ENCODE measurements at places on chromosomes 7 and 10.

- no peak for DNase-seq
Observed at GRCh38 chr10:76576276-76576962, 1061.2 kb downstream of the KCNMA1 start.

DNA sequence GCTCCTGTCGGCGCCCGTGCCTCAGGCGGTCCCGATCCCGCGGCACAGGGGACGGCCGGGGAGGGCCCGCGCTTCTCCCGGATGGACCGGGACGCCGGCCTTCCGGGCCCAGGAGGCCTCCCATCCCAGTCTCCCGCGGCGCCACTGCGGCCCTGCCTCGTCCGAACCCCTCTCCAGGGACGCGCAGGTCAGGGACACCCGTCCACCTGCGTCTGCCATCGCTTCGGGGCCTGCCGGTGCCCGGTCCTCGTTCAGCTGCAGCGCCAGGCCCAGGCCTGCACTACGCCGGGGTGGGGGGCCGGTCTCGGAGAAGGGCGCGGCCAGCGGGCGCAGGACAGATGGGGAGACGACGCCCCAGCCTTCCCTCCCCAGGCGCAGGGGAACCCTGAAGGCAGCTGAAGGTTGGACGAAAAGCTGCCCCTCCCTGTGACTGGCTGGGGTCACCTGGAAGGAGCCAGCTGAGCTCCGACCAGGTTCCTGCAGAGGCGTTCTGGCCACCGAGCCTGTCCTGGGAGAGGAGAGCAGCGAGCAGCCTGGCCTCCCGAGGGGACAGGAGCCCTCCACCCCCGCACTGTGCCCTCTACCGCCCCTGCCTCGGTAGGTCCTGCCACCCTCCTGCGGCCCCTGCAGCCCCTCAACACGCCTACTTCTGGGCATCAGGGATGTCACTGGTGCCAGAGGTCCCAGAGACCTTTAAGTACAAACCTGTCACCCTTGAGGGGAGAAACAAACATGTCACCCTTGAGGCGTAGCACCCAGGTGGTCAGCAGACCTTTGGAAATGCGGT, 84.3 kb downstream of the LANCL2 start:
- DNase-seq, result no peak

GRCh38 chr10:103759100-103759781, 96.1 kb downstream of the SH3PXD2A start:
- no peak for DNase-seq

DNA sequence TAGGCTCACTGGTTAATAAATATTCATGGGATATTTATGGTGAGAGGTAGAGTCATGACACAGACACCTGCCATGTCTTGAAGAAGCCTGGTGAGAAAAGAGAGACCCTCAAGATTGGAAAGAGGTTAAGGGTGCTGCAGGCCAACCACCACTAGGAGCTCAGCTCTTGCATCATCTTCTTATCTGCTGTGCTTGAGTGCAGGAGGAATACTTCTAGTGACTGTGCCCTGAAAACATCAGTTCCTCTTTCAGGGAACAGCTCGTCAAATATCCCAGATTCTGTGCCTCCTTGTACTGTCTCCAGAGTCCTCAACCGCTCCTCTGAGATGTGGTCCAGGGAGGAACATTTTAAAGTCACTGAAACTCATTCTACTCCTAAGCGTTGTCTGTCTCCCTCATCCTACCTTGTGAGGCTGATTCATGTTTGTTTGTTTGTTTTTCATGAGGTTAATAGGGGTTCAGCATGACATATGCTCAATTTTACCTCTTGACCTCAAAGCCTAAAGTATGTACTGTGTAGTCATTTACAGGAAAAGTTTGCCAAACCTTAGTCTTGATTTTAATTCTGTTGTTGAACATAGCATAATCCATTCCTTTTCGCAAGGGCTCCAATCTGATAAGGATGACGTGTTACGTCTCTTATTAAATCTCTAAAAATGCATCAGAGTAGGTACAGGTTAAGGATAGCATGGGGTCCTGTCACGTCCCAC, 293.1 kb downstream of the C7orf25 start:
- no peak for DNase-seq

DNA sequence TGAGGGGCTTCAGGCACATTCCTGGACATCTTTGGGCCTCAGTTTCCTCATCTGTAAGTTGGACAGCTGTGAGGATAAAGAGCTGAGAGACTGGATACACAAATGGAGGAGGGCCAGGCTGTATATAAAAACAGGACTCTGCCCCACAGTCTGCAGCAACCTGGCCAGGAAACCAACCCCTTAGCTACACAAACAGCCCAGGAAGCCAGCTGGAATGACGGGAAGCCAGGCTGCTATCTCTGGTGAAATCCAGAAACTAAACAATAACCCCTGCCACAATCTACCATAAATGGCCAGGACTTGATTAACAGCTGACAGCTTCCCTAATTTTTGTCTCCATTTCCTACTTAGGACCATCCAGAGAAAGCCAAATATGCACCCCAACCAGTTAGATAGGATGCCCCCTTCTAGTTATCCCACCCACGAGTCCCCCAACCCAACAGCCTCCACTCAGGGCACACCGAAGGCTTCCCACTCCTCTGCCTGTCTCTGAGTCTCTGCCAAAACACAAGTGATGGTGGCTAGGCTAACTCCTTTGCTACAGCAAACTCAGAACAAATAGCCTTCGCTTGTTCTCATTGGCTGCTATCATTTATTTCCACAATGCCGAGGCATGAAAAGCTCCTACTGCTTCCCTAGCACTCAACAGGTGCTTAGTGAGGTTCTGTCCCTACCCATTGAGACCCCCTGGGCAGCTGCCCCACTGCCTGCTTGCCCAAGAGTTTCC, 110.0 kb upstream of the TCF7L2 start:
- DNase-seq, result no peak

DNA sequence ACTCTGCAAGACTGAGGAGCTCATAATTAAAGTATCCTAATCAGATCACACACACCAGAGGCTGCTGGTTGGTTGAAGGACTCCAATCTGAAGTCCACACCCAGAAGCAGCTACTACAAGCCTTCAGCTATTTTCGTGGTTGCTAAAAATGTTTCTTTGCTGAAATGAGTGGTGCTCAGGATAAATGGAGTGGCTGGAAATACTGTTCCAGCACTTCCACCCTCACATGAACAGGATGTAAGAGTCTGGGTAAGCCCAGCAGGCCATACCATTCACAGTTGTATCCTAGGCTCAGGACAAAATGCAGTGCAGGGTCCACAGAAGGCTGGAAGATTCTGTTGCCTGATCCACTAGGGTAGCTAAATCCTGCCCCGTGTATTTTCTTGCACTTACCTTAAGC, 34.1 kb downstream of the AFAP1L2 start:
- no peak for DNase-seq

GRCh38 chr10:76085817-76086167, 654.4 kb downstream of the LRMDA start:
- no peak for DNase-seq

- DNase-seq, result no peak
Observed at GRCh38 chr10:102608487-102608886, 35.8 kb upstream of the TRIM8 start.

GRCh38 chr7:99505324-99505662, 831 bp downstream of the ZKSCAN5 start:
- no peak for DNase-seq

GRCh38 chr7:151345576-151346469, 4.2 kb downstream of the NUB1 start:
- no peak for DNase-seq

- DNase-seq, result no peak
Observed at GRCh38 chr10:66982792-66983474, 57.1 kb downstream of the LRRTM3 start.

- DNase-seq, result no peak
Observed at GRCh38 chr7:77409005-77409738, 7.0 kb downstream of the GSAP start.

DNA sequence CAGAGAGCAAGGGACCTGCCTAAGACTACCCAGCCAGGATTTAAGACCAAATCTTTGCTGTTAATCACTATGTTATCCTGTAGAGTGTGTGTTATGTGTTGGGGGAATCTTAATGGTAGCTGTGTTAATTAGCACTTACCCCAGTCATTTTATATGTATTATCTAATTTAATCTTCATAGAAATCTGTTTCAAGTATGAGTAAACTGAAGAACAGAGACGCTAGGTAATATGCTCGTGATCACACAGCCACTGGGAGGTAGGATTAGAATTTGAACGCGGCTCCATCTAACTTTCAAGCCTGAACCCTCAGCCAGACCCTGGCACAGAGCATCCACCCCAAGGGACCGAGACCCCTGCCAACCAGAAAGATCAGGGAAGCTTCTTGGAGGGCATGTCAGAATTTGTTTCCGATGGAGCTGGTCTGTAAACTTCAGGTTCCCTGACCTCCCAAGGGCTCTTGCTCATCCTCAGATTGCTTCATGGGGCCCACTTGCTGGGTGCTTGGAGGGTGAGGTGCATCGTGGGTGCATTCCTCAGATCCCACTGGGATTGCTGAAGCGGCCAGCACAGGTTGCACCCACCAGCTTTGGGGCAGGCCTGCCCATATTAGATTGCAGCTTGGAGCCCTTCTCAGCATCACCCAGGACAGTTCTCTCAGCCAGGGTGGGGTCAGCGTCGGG, 105.0 kb downstream of the ZMIZ1 start:
- no peak for DNase-seq

GRCh38 chr10:29609696-29610095, 25.1 kb downstream of the SVIL start:
- DNase-seq, result no peak
